ENCODE measurements at places on chromosomes 16 and 17.

- DNase-seq, result peak; percentile 91
These were observed 36.8 kb downstream of the CHD9 start for GRCh38 chr16:53091466-53092211.

GRCh38 chr16:47018223-47018891, 44.9 kb upstream of the DNAJA2 start:
- peak; percentile 74 for DNase-seq

GRCh38 chr17:28327031-28327607, 8.1 kb downstream of the TMEM97 start:
- no peak for DNase-seq

GRCh38 chr16:77133706-77134105, 57.3 kb upstream of the MON1B start:
- DNase-seq, result no peak
